ENCODE measurements at places on chromosomes 12 and 14. TPM values are rescaled to one million over a fixed set of nuclear protein-coding genes. Genes with fewer than 3 reads are reported as not detected.

Gene SLC10A1
- total RNA-seq, result not detected

Gene DHH
- total RNA-seq, result 1.2 TPM

Gene GDF3
- total RNA-seq, result not detected

Gene TULP3
- 17.6 TPM for total RNA-seq

Gene SMOC1
- 5.9 TPM for total RNA-seq

Gene CPNE6
- 0.20 TPM for total RNA-seq

Gene SMIM41
- not detected for total RNA-seq

Gene CACNA1C
- 4.3 TPM for total RNA-seq

Gene TMEM179
- total RNA-seq, result 0.39 TPM

Gene TSPAN19
- not detected for total RNA-seq

Gene POTEG
- not detected for total RNA-seq

Gene LUM
- 934 TPM for total RNA-seq

Gene PROX2
- not detected for total RNA-seq

Gene LRCOL1
- not detected for total RNA-seq

Gene KRT85
- 98.6 TPM for total RNA-seq

Gene HOTAIR
- total RNA-seq, result 0.79 TPM

Measured in skin of body (tissue), 3 donors.